ENCODE measurements at places on chromosomes 7 and 10.
A peak's percentile ranks its signal among the peaks of the same experiment; 100 is the strongest.

- DNase-seq: no peak
Measured at GRCh38 chr7:117493460-117493859, 13.6 kb downstream of the CFTR start.

DNA sequence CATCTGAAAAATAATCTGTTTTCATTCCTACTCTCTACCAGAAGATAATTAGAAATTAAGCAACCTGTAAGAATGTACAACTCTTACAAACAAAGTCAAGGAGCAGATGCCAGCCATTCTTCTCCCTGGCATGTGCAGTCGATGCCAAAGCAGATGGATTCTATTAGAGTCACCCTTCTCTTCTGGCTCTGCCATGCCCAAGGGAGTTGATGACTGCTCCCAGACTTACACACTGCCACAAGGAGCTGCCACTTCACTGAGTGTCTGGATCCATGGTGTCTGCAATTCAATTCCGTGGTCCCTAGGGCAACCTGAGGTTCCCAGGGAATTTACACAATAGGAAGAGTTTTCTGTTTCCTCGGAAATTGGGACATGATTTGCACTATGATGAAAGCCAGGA, 89.1 kb upstream of the IFRD1 start:
- DNase-seq: no peak

DNA sequence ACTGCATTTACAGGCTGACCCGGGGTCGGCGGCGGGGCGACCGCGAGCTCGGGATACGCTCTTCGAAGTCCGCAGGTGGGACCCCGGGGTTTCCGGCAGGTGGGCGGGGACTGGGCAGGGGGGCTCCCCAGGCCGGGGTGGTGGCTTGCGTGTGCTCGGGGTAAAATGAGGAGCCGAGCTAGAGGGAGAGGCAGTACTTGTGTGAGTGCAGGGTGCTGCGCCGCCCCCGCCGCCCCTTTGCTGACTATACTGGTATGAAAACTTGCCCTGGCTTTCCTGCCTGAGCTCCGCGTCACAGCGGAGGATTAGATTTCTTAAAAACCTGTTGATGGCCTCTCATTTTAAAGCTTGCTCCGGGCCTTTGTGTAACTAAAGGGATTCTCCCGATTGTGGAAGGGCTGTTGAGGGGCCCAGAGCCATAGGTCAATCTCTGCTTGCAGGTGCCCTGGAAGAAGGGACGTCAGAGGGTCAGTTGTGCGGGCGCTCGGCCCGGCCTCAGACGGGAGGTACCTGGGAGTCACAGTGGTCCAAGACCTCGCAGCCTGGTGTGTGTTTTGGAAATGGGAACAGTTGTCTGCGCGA, 488 bp downstream of the ARMC10 start:
- DNase-seq: peak; percentile 38

GRCh38 chr7:7100432-7100849, 81.9 kb upstream of the C1GALT1 start:
- no peak for DNase-seq

GRCh38 chr10:124542336-124542735, 80.7 kb downstream of the LHPP start:
- no peak for DNase-seq
